Glomerular endothelial cell (primary cell): ENCODE measurements at places on chromosomes 5 and 9. TPM values are rescaled to one million over a fixed set of nuclear protein-coding genes. Genes with fewer than 3 reads are reported as not detected.

Gene MEGF10
- 3.6 and 15.5 TPM in 2 replicates for total RNA-seq

Gene NUTM2G
- total RNA-seq, result not detected in 2 replicates

Gene SMIM15
- total RNA-seq, result 34.1 and 34.3 TPM in 2 replicates

Gene PCDHGA10
- total RNA-seq, result 4.0 and 12.4 TPM in 2 replicates

Gene MAMDC2
- total RNA-seq, result 8.1 and 16.0 TPM in 2 replicates

Gene SAXO1
- total RNA-seq, result not detected in 2 replicates

Gene RNF20
- 14.6 and 19.8 TPM in 2 replicates for total RNA-seq

Gene ZFP37
- total RNA-seq, result 0.64 and 1.1 TPM in 2 replicates

Gene ANKRD31
- total RNA-seq, result 0.15 TPM in 1 of 2 replicates, not detected in the other

Gene HTR1A
- not detected in 2 replicates for total RNA-seq
